ENCODE measurements at places on chromosomes 2 and 18.

DNA sequence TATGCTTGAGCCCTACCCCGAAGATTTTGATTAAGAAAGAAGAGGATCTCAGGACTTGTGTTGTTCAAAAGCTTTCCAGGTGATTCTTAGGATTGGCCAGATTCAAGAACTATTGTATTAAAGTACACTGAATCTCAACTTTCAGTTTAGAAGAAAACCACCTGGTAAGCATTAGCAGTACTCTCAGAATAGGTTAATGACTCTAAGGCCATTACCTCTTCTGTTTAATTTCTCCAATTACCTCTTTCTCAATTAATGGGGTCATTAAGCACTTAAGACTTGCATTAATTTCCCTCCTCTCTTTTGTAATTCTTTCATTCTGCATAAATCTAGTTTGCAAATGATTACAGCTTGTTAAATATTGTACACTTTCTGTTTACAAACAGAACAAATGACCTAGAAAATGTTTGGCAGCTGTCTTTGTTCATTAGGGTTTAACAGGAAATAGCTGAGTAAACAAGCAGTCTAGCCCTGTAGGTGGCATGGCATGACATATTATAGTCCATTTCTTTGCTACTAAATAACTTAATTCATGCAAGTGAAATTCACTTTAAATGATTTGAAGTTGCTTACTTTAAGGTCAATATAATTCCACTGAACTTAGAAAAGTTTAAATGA, 20.4 kb upstream of the TDRD15 start:
- no peak for DNase-seq

GRCh38 chr2:143481733-143482132, 352.5 kb downstream of the ARHGAP15 start:
- DNase-seq = no peak

GRCh38 chr18:78979056-78979729, 425 bp upstream of the SALL3 start:
- no peak for DNase-seq

- DNase-seq = no peak
These were observed 268.2 kb upstream of the SESTD1 start for GRCh38 chr2:179532863-179533278.

DNA sequence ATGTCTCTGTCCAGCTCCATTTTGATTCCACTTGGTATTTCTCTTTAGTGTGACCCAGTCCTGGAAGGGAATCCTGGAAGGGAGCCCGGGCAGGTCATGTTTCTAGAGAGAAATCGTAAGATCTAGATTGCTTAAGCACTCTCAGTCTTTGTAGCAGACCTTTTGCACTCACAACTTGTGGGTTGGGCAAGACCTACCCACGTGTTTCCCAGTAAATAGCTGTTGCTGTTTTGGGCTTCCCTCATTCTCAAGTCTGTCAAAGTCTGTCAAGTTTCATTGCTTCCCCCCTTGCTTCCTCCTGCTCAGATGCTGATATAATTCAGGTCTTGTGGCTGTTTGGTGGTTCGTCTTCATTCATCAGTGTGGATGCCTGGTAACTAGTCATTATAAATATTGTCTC, 17.4 kb upstream of the NEMP2 start:
- no peak for DNase-seq

GRCh38 chr2:7567646-7568045, 650.4 kb downstream of the RNF144A start:
- no peak for DNase-seq

- peak; percentile 19 for DNase-seq
These were observed 81.4 kb downstream of the BIN1 start for GRCh38 chr2:127025359-127026166.

DNA sequence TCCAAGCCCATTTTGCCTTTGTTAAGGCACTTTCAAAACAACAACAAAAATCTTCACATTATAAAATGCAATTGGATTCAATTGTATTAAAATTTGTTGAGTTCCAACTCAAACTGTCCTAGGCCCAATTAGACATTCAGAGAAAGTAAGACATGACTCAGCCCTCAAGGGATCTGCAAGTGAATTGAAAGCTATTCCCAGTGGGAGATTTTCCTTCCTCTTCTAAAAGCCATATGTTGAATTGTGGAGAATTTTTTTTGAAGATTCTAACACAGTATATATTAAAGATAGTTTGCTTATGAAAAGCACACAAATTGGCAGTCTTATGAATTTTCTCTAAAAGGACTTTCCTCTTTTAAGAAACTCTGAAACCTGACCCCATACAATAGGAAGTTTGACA, 268.0 kb upstream of the PARD3B start:
- no peak for DNase-seq

GRCh38 chr2:143668234-143668633, 539.0 kb downstream of the ARHGAP15 start:
- no peak for DNase-seq

DNA sequence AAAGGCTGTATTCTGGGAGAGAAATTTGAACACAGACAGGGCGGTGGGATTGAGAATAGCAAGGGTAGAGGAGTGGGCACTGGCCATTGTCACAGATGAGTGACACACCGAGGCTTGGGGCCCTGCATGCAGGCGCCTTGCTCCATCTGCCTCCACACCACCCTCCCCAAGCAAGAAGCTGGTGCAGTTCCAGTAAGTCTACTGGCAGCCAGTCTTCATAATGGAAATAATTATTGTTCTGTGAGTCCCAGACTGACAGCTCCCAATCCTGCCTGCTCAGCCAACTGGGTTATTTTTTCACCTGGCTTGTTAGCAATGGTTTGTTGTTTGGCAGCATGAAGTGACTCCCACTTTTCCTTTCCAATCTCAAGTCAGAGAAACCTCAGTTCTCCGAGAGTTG, 13.0 kb downstream of the TTC32 start:
- DNase-seq = no peak

DNA sequence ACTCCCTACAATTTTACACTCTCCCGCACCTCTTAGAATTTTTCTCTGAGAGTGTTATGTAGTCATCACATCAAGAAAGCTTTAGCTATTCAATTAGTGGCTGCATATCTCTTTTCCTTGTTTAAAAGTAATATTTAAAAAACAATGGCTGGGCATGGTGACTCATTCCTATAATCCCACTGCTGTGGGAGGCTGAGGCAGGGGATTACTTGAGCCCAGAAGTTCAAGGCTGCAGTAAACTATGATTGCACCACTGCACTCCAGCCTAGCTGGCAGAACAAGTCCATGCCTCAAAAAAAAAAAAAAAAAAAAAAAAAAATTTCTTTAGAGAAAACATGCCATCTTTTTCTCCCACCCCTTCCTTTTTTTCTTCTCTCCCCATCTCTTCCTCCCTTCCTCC, 44.3 kb downstream of the AQP4 start:
- DNase-seq = no peak

DNA sequence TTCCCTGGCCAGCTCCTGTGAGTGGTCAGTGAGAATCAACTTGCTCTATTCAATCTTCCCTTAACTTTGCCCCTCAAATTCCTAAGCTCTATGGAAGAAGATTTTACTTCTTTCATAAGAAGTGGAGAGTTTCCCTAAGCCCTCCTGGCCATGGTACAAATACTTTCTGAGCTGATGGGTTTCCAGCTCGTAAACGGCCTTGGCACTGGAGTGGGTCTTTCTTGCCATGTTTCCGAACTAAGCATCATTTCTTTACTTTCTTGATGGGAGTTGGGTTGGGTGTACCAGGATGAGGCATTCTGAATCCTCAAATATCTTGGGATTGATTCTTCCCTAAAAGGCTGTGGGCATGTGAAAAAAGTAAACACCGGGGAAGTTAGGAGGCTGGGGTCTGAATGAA, 72.5 kb downstream of the ACKR3 start:
- no peak for DNase-seq

DNA sequence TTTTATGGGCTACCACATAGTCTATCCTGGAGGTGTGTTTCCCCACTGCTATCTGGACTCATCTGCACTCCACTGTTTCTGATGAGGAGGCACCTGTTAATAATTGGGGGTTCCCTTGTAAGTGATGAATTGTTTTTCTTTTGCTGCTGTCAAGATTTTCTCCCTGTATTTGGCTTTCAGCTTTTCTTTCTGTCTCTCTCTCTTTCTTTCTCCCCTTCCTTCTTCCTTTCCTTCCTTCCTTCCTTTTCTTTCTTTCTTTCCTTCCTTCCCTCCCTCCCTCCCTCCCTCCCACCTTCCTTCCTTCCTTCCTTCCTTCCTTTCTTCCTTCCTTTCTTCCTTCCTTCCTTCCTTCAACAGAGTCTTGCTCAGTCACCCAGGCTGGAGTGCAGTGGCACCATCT, 9.2 kb downstream of the GNLY start:
- no peak for DNase-seq

- DNase-seq = no peak
These were observed 181.5 kb downstream of the KLHL29 start for GRCh38 chr2:23566241-23567142.

DNA sequence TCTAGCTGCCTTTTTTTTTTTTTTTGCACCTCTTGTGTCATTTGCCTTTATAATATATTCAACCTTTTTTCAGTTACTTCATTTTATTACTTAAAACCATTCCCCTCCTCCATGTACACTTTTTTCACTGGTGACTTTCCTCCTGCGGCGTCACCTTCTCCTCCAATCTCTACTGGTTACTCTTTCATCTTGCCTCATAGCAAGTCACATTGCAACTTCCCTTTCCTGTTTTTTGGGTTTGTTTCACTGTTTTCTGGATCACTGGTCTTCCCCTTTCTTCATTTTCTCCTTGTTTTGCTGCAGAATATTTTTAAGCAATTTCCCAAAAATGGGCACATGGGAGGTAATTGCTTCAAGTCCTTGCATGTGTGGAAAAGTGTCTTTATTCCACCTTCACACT, 37.7 kb upstream of the GPR155 start:
- no peak for DNase-seq

DNA sequence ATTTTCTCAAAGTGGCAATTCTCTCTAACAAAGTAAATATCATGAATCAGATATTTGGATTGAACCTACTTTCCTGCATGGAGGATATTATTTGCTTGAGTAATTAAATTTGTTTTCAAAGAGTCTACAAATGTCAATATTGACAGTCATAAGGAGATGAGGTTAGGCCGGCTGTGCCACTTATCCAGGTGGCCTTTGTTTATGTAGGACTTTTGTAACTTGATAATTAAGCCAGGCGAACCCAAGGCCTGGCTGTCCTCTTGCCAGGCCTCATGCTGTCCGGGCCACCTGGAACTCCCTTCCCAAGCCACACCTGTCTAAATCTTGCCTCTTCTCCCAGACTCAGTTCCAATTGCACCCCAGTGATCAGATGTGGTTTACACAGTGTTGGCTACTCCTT, 255.2 kb downstream of the ACKR3 start:
- DNase-seq = no peak

DNA sequence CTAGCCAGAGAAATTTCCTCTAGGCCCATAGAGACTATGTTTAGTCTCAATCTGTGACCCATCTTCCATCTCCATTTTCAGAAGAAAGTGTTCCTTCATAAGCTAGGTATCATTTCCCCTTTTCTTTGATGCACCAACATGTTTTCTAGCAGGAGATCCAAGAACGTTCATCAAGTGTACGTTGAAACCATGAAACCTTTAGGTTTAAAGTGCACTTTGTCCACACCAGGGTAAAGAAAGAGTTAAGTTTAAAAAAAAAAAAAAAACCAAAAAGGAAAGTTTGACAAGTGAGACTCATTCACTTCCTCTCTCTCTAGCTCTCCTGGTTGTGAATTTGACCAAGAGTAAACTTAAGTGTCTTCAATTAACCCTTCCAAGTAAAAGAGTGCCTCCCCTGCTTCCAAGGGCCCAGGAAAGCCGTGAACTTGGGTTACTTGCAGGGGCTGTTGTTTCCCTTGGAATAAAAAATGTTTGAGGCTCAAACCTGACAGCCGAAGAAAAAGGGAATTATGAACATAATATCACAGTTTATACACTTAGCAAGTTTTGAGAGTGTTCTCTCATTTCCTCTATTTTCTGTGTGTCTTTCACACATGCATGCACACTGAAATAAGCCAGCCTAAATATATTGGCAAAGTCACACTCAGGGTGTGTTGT, 56.7 kb downstream of the LBH start:
- DNase-seq = no peak

- DNase-seq = no peak
These were observed 168.5 kb downstream of the SUCLG1 start for GRCh38 chr2:84290537-84290936.

DNA sequence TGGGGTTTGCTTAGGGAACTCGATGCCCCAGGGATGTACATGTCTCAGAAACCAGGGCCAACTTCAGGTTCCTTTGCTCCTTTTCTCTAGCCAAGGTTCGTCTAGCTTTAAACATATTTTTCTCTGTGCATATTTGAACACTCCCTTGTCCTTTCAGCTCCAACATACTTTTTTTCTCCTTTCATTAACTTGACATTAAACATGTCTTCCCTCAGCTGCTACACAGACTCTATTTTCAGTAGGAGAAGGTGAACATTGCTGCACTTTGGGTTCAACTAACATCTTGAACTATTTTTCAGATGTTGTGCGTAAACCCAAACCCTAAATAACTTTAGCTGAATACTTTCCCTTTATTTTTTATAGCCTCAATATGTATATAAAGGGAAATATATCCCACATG, 212.9 kb downstream of the MTX2 start:
- no peak for DNase-seq

- no peak for DNase-seq
These were observed 39.7 kb downstream of the COL3A1 start for GRCh38 chr2:189013671-189014448.

DNA sequence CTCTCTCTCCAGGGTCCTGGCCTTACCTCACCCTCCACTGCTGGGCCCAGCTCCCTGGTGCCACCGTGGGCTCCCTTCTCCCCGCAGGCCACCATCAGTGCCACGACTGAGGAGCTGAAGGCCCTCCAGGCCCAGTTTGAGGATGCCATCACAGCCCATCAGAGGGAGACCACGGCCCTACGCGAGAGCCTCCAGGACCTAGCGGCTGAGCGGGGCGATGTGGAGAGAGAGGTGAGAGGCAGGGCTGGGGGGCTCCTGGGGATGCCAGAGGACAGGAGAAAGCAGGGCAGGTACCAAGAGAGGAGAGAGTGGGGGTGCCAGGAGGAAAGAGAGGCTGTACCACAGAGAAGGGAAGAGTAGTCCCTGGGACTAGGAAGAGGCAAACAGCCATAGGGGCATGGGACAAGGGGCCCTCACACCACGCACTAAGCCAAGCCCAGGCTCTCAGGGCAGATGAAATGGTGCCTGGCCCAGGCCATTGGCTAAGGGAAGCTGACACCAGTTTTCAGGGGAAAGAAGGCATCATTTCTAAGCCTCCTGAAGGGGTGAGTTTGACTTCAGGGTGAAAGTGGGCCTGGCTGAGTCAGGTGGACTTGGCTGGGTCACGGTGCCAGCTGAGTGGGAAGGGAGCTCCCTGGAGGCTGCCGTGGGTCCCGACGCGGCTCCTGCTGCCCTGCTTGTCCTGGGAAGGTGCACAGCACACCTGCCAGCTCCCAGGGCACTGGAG, 39.0 kb upstream of the SNED1 start:
- no peak for DNase-seq

- DNase-seq = no peak
These were observed 75.8 kb upstream of the SLC1A4 start for GRCh38 chr2:64913357-64913869.

DNA sequence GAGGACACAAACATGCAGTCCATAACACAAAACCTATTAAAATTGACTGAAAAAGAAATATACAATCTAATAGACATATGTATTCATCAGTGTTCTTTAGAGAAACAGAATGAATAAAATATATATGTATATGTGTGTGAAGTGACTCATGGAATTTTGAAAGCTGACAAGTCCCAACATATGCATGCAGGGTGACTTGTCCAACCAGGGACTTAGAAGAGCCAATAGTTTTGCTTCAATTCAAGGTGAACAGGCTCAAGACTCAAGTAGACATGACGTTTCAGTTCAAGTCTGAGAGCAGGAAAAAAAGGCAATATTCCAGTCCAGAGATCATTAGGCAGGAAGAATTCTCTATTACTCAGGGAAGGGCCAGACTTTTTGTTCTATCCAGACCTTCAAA, 271.2 kb upstream of the SETBP1 start:
- DNase-seq = no peak

- no peak for DNase-seq
These were observed 25.0 kb upstream of the FN1 start for GRCh38 chr2:215460682-215461382.

All from renal cortex interstitium (tissue), 15 donors.